Stimulated activated CD4-positive, alpha-beta T cell treated with anti-CD3 and anti-CD28 coated beads, Interleukin-1b, Interleukin-23, amount 100 ng/mL, for 24 hours (primary cell): ENCODE measurements at places on chromosomes 7 and 10.

DNA sequence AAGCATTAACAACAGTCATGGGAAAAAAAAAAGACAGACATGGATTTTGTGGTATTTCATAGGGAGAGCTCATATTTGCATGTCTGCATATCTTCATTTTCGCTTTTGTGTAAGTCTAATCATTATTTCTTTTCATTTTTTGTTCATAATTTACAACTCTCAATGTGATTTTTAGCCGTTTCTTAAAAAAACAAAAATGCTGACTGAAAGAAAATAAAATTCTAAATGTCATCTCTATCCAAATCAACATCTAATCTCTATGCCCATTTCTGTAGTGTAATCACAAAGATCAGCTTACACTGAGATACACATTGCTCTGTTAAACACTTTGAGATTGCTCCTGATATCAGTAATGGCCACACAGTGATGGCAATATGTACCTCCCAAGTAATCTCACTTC, 29.2 kb downstream of the CHRM2 start:
- DNase-seq = no peak

DNA sequence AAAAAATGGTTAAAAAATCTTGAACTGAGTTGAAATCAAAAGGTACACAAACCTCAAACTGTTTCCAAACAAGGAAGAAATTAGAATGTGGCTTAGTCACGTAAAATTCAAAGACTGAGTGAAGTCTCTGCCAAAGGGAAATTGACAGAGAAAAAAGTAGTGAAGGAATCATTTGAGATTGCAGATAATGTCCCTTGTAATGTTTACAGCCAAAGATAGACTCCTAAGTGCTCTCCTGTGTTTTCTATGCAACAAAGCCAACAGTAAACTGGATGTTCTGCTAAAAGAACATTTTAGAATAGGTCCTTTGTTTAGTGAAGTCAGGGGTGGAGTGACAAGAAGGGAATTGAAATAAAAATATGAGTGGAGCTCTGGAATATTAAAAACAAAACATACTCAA, 117.9 kb downstream of the ITGA8 start:
- no peak for DNase-seq

- DNase-seq = no peak
Observed at GRCh38 chr10:72254813-72255568, 18.7 kb upstream of the DDIT4 start.

GRCh38 chr10:43863270-43863669, 214.6 kb upstream of the ZNF32 start:
- no peak for DNase-seq

- DNase-seq = no peak
Observed at GRCh38 chr10:28738200-28738599, 60.9 kb downstream of the BAMBI start.

DNA sequence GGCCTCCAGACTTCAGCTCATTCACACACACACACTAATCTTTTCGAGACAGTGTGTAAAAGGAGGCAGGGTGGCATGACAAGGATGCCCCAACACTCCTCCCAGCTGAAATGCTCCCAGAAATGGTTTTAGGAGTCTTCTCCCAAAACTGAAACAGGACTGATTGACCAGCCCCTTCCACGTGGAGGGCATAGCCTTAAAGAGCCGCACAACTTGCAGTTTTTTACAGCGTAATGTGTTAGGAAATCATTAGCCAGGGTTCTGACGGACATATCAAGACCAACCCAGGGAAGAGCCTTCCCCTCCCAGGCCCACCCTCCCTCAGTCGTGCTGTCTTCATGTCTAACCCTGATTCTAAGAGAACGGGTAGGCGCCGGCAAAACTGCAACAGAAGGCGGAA, 224.6 kb downstream of the TNS3 start:
- no peak for DNase-seq

DNA sequence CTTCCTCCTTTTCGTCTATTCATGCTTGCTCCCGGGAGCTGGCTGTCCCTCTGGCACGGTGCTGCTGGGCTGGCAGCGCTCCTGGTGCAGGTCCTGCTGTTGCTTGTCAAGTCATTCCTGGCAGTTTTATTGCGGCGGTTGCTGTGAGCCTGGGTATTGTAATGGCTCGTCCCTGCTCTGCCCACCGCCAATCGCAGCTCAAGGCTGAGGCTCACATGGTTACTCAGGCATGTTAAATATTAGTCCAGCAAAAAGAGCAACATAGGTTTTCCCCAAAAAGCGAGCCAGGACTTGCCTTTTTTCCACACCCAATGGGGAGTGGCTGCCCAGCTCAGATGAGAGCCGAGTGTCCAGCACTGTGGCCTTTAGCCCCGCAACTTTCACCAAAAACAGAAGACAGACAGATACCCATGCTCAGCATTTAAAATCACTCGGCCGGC, 492.9 kb upstream of the FOXK1 start:
- no peak for DNase-seq

- DNase-seq = no peak
Observed at GRCh38 chr7:77565917-77566316, 28.8 kb downstream of the PTPN12 start.

GRCh38 chr7:82594665-82595064, 151.1 kb upstream of the CACNA2D1 start:
- DNase-seq = no peak

DNA sequence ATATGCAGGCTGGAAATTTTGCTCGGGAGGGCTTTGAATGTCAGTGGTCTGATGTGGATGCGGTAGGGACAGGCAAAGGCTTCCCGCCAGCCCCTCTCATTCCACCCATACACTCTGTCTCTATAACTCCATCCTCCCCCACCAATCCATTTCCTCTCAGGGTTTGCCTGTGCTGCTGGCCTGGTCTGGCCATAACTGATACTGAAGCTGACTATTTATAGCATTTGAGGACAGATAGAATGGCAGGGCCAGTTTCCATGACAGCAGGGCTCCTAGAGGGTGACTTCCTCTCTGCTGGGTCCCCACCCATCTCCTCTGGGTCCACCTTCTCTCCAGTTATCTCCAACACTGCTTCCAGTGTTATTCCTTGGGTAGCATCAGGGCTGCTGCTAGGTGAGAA, 6.6 kb upstream of the PDLIM1 start:
- no peak for DNase-seq

DNA sequence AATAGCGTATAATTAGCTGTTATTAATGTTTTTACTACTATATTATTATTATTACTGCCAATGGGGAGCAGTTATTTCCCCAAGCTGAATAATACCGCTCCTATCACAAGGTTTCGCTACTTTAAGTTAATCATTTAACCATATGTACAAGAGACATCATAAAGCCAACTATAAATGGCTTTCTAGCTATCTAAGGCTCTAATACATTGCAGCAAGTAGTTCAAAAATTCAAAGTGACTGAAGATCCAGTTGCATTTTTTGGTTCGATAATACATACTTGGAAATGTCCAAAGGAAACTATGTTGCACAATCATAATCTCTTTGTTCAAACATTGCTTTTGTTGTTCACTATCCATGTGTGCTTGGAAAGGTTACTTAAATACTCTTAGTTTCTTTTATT, 952.0 kb upstream of the MBL2 start:
- DNase-seq = no peak

GRCh38 chr10:60975716-60976115, 31.7 kb upstream of the RHOBTB1 start:
- no peak for DNase-seq

DNA sequence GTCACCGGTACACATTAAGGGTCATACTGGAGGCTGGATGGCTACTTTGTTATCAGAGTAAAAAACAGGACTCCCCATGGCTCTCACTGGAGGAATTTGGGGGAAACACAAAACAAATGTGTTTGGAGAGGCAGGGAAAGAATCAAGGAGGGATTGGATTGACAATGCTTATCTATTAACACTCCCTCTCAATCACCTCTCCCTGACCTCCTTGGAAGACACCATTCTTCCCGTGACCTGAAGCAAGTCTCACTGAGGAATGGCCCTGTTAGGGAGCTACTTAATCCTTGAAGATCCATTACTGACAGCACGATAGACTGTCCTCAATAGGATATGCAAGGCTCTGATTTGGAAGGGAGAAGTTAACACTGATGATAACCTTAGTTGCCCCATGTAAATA, 242.1 kb upstream of the PTN start:
- DNase-seq = no peak

- DNase-seq = no peak
Observed at GRCh38 chr7:112144284-112145059, 61.7 kb downstream of the DOCK4 start.

DNA sequence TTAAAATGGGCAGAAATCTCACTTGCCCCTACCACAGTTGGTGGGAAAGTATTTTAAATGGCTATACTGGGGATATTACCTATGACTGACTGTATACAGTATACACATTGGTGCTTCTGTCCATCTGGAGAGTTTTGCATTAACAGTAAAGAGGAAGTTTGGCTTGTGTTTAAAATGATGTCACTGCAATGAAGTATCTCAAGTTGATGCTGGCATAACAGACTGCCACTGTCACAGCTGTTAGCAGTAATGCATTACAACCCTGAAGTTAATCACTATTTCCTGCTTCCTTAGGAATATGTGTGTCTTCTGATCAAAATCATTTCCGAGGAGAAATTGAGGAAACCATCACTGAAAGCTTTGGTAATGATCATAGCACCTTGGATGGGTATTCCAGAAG, 1.9 kb downstream of the DKK1 start:
- DNase-seq = no peak

DNA sequence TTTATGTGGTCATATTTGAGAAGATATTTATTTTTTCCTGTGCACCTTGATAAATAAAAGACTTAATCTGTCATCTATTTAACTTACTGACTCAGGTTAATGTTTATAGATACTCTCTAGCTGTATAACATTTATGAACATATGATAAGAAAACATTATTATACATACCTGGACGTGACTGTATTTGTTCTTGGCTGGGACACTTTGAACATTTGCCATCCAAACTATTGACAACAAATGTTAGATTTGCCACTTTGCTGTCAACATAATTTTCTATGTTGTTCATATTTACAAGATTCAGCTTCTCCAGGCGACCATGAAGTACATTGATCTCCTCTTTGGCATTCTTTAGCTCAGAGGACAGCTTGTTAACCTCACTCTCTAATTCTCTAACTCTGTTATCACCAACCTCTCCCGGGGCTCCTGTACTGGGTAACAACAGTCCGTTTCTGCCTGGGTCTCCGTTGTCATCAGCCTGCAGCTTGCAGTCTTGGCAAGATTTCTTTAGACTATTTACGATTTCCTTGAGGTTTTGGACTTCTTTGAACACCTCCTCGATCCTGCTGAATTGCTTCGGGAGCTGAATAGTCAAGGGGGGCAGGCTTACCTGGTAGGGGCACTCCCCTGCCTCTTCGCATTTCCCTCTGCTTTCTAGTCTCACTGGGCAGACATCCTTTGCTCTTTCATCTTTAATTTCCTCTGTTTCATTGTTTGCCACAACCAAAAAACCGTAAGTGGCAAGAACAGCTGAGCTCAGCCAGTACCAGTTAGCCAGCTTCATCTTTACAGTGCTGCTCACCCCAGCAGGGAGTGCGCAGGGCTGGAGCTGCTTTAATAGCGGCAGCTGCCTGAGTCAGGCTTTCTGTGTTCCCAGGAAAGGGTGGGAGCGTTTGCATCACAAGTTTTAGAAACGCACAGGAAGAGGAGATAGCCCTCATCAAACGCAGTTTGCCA, at the start of gene FGL2:
FGL2 (minus strand) TSS at position 807 of the 954 bp plus-strand sequence; CDS start at position 781, 26 bp downstream.
- no peak for DNase-seq

- DNase-seq = no peak
Observed at GRCh38 chr7:41010418-41010817, 692.5 kb downstream of the INHBA start.

DNA sequence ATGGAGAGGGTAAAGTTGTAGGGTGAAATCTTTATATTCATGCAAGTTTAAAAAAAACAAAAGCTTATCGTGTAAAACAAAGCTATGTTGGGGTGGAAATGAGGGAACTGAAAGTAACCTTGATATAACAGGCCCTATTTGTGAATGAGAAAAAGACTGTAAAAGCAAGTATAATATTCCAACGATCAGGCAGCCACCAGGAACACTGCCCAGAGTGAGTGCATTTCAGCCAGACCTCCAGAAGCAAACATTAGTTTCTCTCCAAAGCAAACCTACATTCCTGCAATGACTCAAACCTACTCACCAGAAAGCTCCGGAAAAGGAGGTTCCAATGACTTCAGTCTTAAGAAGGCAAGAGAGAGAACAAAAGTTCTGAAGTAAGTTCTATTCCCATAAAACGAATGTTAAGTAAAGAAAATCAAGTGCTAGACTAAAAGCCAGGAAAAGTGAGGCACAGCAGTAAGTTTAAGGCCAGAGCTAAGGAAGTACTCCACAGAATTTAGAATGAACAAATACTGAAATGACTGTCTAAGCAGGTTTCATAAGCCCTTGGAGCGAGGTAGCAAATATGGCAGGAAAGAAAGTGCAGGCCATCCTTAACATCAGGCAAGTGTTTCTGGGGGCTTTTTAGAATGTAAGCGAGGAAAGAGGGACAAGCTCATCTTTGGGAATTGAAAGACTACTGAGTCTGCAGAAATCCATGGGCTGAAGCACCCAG, 493.1 kb downstream of the XPNPEP1 start:
- no peak for DNase-seq

- DNase-seq = no peak
Observed at GRCh38 chr7:131931370-131931769, 374.9 kb upstream of the PODXL start.

DNA sequence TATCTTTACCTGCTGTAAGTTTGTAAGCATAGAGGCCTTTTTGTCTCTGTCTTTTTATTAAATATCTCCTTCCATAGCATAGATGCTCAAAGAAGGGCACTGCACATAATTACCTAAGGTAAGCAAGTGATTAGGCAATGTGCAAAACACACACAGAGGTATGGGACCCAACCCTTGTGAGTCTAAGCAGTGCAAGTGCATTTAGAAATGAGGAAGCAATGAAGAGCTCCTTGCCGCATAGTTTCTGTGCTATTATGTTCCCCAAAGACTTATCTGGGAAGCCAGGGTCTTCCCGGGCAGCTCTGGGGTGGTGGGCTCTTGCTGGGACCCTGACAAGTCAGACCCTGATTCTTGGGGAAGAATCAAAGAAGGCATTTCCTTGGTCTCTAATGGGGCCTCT, 13.5 kb upstream of the MGAM2 start:
- no peak for DNase-seq

- DNase-seq = no peak
Observed at GRCh38 chr7:45401155-45401554, 173.0 kb upstream of the ADCY1 start.

DNA sequence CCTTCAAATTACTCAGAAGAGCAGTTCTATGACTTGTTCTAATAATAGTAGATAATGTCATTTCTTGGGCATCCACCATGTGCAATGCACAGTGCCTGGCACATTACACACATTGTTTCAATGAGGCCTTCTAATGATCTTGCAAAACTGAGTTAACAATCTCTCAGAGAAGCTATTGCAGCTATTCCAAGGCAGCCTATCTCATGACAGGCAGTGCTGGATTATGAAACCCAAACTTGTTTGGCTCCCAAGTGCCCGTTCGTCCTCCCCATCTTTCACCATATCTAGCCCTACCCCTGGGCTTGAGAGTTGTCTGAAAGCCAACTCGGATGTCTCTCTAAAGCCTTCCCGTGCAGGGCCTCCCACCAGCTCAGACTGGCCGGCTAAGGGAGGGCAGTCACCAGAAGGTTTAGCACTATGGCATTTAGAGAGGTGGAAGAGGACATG, 405.1 kb downstream of the PLXNA4 start:
- no peak for DNase-seq
